Stimulated activated CD4-positive, alpha-beta T cell treated with anti-CD3 and anti-CD28 coated beads, Interleukin-4, amount 100 ng/mL, for 1 hour (primary cell): ENCODE measurements at places on chromosomes 11 and 22.

GRCh38 chr22:29581799-29582198, 886 bp upstream of the NIPSNAP1 start:
- no peak for DNase-seq

GRCh38 chr22:37497062-37497599, 10.9 kb upstream of the MFNG start:
- DNase-seq, result no peak

GRCh38 chr22:39151329-39151975, 1.0 kb downstream of the CBX7 start:
- no peak for DNase-seq

- DNase-seq, result peak; percentile 75
Observed at GRCh38 chr22:50190182-50190940, 4.6 kb downstream of the TRABD start.

- no peak for DNase-seq
Observed at GRCh38 chr22:49259839-49260615, 567.6 kb downstream of the BRD1 start.

DNA sequence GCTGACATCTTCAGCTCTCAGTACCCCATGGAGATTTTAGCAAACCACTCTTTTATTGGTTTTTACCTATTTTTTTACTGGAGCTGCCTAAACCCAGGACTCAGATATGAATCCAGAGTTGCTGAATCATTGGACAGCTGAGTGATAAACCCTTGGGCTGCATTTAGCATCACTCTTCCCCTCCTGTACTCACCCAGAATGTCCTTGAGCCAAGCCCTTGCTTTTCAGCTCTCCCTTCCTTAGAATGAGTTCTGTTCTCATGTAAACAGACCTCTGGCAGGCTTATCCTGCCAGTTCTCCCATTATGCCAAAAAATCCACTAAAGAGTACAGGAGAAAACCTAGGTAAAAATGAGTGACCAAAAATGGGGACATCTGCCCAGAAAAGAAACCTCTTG, 200.1 kb upstream of the POU2AF2 start:
- DNase-seq, result no peak
